Fibroblast of lung (primary cell): ENCODE measurements at places on chromosomes 12 and 14. TPM values are rescaled to one million over a fixed set of nuclear protein-coding genes. Genes with fewer than 3 reads are reported as not detected.

DNA sequence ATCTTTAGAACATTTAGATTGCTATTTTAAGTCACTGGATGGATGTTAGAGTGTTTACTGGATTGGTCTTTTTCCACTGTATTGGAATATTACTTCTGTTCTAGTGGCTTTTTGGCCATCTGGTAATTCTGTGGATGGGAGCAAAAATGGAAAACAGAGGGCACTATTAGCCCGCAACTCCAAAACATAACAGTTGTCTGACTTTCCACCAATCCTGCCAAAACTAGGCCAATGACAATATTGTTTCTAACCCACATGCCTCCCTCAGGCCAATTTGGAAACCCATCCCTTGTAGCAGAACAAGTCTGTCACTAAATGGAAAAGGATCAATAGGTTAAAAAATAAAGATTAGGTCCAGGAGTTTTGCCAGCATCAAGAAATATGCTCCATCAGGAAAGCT is 97.8 kb downstream of the ETNK1 start:
- no peaks in the 10 kb centered on the region for H3K27me3 ChIP-seq
- H3K27ac ChIP-seq, result no peak overlapping the region
- no peak overlapping the region for H3K4me3 ChIP-seq
- no peak for DNase-seq
- H3K4me1 ChIP-seq, result no peaks in the 10 kb centered on the region
- H3K36me3 ChIP-seq, result no peaks in the 10 kb centered on the region

DNA sequence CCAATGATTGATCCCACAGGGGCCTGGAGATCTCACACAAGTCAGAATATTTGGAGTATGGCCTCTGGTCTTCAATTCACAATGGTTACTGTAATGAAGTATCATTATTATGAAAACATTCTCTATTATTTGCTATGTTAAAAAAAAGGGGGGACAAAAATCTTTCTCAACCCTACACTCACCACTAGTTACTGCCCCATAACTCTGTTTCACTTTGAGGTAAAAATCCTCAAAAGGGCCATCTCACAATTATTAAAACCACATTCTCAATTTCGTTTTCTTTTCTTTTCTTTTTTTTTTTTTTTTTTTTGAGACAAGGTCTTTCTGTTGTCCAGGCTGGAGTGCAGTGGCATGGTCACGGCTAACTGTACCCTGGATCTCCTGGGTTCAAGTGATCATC is 59.6 kb upstream of the KCNC2 start:
- no peaks in the 10 kb centered on the region for H3K36me3 ChIP-seq

- no peaks in the 10 kb centered on the region for H3K27me3 ChIP-seq
- H3K36me3 ChIP-seq, result no peaks in the 10 kb centered on the region
- H3K4me1 ChIP-seq, result peaks cover 6% of the 10 kb centered on the region
- DNase-seq, result peak; percentile 80
Observed at GRCh38 chr14:99564256-99564925, 39.6 kb downstream of the CCDC85C start.

GRCh38 chr12:89101440-89101839 is 250.9 kb downstream of the DUSP6 start:
- no peak overlapping the region for H3K27ac ChIP-seq
- H3K27me3 ChIP-seq, result no peaks in the 10 kb centered on the region
- no peaks in the 10 kb centered on the region for H3K36me3 ChIP-seq
- H3K4me1 ChIP-seq, result no peaks in the 10 kb centered on the region

GRCh38 chr12:125989696-125990095 is 924.5 kb downstream of the AACS start:
- no peak overlapping the region for H3K27ac ChIP-seq
- no peak overlapping the region for H3K4me3 ChIP-seq
- no peaks in the 10 kb centered on the region for H3K27me3 ChIP-seq
- no peaks in the 10 kb centered on the region for H3K4me1 ChIP-seq
- H3K36me3 ChIP-seq, result no peaks in the 10 kb centered on the region
- DNase-seq, result no peak

- no peak overlapping the region for H3K4me3 ChIP-seq
- H3K4me1 ChIP-seq, result no peaks in the 10 kb centered on the region
- H3K27me3 ChIP-seq, result no peaks in the 10 kb centered on the region
- DNase-seq, result no peak
- H3K36me3 ChIP-seq, result no peaks in the 10 kb centered on the region
Observed at GRCh38 chr14:42370056-42370455, 763.4 kb downstream of the LRFN5 start.

DNA sequence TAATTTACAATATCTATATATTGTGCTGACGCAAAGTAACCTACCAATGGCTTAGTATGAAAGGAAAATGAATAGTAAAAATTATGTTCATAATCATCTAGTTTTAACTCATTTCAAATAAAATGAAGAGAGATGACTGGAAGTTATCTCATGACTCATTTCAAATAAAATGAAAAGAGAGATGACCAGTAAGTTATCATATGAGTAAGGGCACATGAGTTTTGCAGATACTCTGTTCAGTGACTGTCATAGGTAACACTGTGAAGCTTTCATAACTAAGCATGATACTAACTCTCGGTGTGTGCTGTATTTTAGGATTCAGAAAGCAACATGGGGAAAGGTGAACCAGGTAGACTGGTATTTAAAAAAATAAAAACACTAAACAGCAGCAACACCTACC is 364.5 kb upstream of the DIO2 start:
- no peak overlapping the region for H3K27ac ChIP-seq
- no peak overlapping the region for H3K4me3 ChIP-seq
- H3K4me1 ChIP-seq, result no peaks in the 10 kb centered on the region
- no peaks in the 10 kb centered on the region for H3K36me3 ChIP-seq

- DNase-seq, result no peak
- no peak overlapping the region for H3K4me3 ChIP-seq
- H3K27me3 ChIP-seq, result no peaks in the 10 kb centered on the region
- peaks cover 22% of the 10 kb centered on the region for H3K4me1 ChIP-seq
Observed at GRCh38 chr12:116140529-116140928, 137.0 kb downstream of the MED13L start.

BMAL2 gene
- total RNA-seq, result 23.9 and 44.9 TPM in 2 replicates

RERG gene
- total RNA-seq, result 0.26 and 0.33 TPM in 2 replicates

PRPH gene
- 0.26 and 0.50 TPM in 2 replicates for total RNA-seq

P2RX2 gene
- total RNA-seq, result not detected in 2 replicates
